ENCODE measurements at places on chromosomes 4 and X.

DNA sequence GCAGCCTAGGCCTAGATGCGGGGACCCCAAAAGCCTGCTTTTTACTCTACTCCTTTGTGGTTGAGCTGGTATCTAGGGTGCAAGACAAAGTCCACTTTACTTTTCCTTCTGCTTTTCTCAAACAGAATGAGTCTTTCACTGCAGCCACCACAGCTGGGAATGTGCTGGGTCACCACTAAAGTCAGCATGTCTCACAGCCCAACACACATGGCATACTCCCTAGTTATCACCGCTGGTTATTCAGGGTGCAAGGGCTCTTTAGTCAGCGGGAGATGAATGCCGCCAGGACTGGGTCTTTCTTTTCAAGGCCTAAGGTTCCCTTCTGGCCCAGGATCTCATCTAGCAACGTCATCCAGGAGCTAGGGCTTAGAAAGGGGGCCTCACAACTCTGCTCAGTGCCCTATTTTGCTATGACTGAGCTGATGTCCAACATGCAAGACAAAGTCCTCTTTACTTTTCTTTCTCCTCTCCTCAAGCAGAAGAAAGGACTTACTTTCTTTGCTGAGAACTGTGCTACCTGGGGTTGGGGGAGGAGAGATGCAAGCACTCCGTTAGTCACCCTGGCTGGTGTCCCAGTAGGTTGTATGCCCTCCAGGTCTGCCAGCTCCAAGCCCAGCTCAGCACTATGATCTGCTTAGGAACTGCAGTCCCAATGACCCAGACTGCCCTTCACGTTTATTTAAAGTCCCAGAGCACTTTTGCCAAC lies 22.9 kb upstream of the STPG2 start:
- no peak for DNase-seq

DNA sequence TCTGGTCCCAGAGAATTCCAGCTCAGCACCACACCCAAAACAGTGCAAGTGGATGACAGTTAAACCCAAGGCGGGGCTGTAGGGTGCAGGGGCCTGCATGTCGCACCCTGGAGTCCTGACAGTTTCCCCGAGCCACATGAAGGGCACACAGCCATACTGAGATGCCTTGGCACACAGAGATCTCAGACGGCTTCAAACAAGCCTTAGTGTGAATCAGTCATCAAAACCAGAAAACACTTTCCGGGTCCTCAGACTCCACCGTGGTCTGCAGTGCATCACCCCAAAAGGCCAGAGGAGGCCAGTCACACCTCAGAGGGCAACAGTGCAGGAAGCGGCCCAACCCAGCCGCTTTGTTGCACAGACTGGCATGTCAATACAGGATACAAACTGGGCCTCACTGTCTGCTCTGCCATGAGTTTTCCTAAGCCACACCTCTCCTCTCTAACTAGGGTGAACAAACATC lies 64.6 kb upstream of the ENPP6 start:
- DNase-seq, result no peak

DNA sequence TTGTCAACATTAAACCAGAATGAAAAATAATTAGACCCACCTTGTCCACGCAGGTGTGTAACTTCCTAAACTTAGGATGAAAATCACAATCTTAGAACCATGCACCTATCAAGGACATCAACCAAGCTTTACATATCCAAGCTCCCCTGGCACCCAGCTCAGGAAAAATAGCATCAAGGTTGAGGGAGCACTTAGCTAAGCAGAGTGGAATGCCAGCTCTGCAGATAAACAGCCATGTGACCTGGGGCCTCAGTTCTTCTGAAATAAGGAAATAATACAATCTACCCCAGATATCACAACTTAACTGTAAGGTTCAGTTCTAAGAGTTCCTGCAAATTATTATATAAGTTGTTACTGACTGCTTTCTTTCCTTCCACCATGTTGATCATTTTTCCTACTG lies 64.7 kb downstream of the DHX15 start:
- no peak for DNase-seq

DNA sequence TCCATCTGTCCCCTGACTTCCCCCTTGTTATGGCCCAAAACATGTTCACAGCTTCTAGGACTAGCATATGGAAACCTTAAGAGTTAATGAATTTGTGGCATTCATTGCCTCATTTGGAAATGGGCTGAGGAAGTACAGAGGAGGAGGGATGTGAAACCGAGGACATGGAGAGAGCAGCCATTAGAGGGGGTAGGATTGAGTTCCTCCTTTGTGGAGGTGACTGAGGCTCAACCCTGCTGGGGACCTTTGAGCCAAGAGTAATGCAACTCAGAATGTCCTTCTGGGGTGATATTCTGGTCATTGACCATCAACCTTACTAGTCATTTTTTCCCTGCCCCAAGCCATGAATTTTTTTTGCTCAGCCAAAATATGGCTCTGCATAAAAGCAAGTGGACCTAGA lies 109.4 kb downstream of the ZNF518B start:
- DNase-seq, result no peak

GRCh38 chr4:37821953-37822605 lies 4.4 kb upstream of the PGM2 start:
- no peak for DNase-seq

DNA sequence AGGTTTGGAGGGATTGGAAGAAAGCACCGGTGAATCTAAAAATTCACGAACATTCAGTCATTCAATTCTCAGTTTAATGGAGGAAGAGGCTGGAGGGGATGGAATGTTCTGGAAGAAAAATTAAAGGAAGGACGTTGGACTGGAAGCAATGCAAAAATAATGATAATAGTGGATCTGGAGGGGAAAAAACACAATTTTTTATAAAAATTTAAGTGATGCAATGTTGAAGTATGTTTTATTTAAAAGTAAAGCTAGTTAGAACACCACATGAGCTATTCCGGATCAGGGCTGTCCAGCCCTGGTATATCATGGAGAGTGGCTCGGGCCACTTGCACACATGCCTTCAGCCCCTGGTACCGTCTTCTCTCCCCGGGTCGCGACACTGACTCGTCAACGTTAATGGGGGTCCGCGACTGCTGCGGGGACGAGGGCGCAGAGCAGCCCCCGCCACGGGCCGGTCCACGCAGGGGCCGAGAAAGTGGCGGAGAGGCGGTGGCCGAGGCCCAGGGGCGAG lies 204.6 kb downstream of the TENM3 start:
- peak; percentile 13 for DNase-seq

- no peak for DNase-seq
These were observed 55.1 kb upstream of the F9 start for GRCh38 chrX:139475432-139475831.

- peak; percentile 77 for DNase-seq
These were observed 3.4 kb downstream of the WFS1 start for GRCh38 chr4:6272863-6273660.

DNA sequence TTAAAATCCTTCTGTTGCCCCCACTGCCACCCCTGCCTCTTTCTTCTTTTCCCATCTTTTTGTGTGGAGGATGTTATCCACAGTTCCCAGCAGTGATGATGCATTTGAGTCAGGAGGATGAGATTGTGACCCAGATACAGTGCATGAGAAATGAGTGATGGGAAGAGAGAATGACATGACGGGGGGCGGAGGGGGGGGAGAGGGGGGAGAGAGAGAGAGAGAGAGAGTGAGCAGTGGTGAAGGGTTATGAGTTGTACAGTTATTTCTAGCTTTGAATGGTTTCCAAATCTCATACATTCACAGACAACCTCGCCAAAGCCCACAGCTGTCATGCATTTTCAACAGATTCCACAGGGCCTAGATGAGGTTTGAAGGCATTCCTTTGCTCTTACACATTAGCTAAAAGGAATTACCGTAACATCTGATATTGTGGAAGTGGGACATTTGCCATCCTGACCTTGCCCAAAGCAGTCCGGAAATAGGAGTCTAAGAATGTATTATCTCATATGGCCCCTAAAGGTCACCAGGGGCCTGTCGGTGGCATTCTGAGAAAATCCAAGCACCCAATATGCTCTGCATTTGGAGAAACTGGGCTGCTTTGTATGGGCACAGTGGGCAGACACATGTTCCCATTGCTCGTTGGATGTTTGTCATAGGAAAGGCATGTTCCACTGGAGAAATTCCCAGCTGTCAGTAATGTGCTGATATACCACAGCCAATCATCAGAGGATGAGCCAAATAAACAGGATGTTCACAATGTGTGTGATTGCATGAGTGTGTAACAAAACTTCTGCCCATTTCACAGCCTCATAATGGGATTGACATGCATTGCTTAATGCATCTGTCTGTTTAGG lies 435.8 kb downstream of the SPRY1 start:
- DNase-seq, result peak; percentile 100
